ENCODE measurements at places on chromosomes 5 and 9.

DNA sequence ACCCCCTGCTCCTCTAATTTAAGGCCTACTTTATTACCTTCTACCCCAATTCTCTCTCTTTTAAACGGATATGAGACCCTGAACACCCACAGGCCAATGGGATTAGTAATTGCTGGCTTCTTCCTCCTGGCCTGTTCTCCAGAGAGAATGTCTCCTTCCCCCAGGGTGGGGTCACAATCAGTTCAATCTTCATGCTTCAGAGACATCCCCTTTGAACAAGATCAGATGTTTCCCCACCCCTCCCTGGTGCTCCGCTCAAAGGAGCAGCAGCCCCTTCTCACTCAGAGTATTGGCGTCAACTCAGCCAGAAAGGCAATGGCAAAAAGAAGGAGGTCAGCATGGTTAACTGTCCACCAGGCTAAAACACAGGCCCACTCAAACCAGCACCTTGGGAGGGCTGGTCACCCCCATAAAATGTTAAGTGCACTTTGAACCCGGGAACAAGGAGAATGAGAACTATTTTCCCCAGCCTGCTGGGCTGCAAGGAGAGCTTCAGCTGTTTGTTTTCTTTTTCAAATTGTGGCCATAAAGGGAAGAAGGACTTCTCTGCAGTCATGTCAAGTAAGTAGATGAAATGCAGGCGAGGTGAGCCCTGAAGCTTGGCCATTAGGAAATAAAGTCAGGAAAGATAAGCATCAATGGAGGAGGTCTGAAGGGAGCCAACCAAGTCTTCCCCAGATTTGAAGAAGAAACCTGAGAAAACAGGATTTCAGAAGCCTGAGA lies 20.1 kb downstream of the LHFPL2 start:
- DNase-seq: no peak

GRCh38 chr5:95048628-95049027 lies 236.3 kb downstream of the MCTP1 start:
- DNase-seq: no peak

DNA sequence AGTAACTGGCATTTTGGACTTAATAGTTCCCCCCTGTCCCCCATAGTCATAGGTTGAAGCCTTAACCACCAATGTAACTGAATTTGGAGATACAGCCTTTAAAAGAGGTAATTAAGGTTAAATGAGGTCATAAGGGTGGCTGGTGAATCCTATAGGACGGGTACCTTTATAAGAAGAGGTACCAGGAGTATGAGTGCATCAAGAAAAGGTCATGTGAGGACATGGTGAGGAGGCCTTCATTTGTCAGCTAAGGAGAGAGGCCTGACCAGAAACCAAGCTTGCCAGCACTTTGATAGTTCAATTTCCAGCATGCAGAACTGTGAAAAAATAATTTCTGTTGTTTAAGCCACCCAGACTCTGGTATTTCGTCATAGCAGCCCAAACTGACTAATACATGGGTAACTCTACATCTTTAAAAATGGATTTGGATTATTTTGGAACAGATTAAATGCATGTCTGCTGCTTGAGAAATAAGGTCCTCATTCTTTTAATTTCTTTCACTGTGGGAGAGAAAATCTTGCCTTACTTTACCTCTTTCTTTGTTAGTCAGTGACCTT lies 9.7 kb downstream of the RASA1 start:
- no peak for DNase-seq

- no peak for DNase-seq
Observed at GRCh38 chr5:67997892-67998457, 217.6 kb upstream of the PIK3R1 start.

GRCh38 chr9:111615928-111616327 lies 15.2 kb upstream of the DNAJC25 start:
- no peak for DNase-seq

DNA sequence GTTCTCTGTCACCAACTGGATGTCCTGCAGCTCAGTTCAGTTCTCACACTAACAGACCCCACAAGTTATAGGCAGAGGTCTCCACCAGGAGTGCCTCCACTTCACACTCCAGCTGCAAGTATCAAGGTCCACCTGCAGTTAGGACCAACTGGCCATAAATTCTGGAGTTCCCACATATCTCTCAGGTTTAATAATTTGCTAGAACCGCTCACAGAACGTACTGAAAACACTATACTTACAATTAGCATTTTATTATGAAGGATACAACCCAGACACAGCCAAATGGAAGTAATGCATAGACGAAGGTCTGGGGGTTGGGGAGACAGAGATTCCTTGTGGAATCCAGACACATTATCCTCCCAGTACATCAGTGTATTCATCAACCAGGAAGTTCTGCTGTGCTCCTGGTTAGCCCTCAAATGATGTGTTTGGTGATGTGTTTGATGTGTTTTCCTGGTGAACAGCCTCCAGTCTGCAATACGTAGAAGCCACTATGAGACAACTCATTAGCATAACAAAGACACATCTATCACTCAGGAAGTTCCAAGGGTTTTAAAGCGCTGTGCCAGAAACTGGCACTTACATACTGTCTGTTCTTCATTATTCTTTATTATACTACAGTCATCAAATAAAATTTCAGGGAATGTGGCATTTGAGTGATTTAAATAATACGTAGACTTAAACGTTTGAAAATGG lies 25.4 kb downstream of the OGN start:
- no peak for DNase-seq

- DNase-seq: no peak
Observed at GRCh38 chr5:38809388-38810359, 36.1 kb upstream of the OSMR start.

DNA sequence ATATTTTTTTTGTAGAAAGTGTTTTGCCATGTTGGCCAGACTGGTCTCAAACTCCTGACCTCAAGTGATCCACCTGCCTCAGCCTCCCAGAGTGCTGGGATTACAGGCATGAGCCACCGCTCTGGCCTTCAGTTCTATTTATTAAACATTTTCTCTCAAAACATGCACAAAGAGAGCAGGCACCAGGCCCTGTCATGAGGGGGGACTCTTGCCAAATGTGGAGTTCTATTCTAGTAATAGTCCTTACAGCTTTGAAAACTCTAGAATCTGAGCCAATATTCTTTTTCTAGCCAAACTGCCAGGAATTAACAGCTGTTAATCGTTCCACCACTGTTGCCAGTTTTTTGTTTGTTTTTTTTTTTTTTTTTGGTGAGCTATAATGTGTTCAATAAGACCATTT lies 124.6 kb downstream of the TARS1 start:
- no peak for DNase-seq

DNA sequence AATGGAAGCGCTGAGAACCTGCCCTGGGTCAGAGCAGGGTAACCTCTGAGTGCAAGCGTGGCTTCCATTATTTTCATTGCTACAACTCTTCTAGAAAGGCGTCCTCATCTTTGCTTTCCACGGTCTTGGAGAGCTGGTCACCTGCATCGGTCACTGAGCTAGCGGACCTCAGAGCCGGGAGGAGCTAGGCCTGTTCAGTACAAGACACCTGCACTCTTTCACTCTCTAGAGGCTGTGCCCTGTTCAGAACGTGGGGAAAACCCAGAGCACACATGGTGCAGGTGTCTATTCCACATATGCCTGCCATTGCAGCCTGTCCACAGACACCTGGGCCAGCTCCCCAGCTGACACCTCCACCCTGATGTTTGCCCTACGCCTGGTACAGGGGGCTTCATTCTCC lies 147.8 kb upstream of the IRX2 start:
- no peak for DNase-seq

GRCh38 chr9:89037346-89037745 lies 46.1 kb downstream of the S1PR3 start:
- DNase-seq: no peak

- DNase-seq: no peak
Observed at GRCh38 chr9:18826248-18826647, 206.8 kb downstream of the SAXO1 start.

DNA sequence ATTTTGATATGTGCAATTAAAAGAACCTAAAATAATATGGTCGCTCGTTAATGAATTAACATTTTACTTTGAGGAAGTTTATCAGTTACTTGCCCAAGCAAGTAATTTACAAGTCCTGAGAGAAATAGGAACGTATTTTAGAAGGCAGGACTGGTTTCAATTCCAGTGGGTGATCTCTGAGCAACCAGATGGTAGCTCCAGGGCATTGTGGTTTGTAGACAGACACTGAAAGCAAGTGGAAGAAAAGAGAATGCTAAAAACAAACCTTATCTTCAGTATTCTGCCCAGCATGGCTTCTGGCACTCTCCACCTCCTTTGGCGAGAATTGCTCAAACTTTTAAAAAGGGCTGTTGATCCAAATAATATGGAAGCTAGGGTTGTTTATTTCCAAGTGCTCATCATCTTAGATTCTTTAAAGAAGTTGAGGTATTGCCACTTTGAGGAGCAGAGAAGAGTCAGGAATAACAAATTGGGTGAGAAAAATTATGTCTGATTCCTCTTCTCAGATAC lies 31.8 kb upstream of the ERAP2 start:
- no peak for DNase-seq

DNA sequence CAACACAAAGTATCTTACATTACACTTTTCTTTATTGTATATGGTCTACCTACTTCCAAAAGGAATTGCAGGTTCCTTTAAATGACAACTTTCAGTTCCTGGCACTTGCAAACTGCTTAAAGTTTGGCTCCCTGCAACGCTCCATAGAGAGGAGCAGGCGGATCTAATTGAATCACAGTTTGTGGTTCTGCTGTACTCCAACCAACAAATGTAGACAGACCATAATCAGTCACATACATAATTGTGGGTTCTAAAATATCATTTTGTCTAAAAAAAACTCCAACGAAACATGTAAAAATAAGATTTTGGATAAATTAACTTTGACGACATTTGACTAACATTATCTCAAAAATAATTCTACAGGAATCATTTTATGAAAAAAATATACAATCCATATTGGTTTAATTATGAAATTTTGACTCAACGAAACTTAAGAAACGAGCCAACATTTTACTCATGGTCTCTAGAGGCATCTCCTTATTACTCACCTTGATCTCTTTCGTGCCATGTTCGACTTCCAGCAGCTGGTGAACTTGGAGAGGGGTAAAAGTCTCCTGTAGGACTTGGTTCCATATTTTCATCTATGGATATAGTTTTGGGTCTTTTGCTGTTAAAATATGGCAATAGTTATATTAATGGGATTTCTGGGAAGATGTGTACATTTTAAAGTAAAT lies 167.6 kb downstream of the NFIB start:
- DNase-seq: no peak

DNA sequence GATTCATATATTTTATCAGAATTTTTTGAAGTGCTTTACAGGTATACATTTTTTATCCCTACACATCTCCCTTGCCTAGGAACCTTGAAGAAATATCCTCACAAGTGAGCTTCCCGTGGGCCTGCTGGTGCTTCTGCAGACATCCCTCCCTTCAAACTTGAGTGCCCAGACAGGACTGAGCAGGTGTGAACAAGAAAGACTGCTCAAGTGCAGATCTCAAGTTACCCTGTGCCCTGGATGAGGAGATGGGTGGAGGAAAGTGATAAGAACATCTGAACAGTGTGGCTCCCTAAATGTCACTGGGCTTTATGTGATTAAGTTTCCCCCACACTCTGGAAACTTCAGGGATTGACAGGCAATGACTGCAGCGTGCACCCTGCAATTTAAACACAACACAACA lies 209.8 kb downstream of the TLE1 start:
- DNase-seq: no peak

DNA sequence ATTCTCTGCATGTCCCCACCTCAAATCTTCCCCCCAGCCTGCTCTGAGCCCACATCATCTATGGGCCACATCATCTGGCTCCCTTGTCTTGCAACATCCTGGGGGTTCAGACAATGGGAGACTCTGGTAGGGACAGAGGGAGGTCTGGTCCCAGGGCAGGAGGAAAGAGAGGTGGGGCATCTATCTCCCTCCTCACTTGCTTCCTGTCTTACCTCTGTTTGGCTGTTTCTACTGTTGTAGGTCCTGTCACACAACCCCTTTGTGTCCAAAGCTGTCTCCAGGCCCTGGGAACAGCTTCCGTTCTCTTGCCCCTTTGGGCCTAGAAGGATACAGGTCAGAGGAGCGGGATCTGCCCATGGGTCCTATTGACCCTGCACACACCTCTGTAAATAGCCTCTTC lies 227.2 kb downstream of the NSG2 start:
- DNase-seq: no peak

GRCh38 chr9:86287013-86287412 lies 4.7 kb upstream of the ISCA1 start:
- DNase-seq: no peak

- no peak for DNase-seq
Observed at GRCh38 chr9:132548751-132549640, 33.4 kb upstream of the BARHL1 start.

GRCh38 chr5:14476786-14477435 lies 104.7 kb upstream of the OTULINL start:
- no peak for DNase-seq

DNA sequence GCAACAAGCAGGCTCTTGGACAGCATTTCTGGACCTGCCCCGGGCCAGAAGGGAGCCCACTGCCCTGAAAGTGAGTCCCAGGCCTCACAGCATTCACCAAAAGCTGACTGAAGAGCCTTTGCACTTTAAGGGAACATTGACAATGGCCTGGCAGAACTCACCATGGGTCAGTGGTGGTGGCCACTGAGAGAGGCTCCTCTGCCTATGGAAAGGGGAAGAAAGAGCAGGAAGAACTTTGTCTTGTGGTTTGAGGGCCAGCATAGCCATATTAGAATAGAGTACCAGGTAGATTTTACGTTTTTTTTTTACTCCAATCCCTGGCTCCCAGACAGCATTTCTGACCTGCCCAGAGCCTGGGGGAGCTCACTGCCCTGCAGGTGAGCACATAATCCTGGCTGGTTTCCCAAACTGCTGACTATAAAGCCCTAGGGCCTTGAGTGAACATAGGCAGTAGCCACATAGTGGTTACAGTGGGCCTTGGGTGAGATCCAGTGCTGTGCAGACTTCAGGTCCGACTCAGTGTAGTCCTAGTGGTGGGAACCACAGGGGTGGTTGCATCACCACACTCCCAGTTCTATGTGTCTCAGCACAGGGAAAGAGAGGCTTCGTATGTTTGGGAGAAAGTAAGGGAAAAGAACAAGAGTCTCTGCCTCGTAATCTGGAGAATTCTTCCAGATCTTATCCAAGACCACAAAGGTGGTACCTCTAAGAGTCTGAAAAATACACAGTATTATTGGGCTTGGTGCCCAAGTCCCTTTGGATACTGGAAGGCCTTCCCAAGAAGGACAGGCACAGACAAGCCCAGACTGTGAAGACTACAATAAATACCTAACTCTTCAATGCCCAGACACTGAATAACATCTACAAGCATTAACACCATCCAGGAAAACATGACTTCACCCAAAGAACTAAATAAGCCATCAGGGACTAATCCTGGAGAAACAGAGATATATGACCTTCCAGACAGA lies 89.5 kb downstream of the TSSK1B start:
- DNase-seq: no peak

- no peak for DNase-seq
Observed at GRCh38 chr5:135244620-135245021, 154.4 kb downstream of the MACROH2A1 start.

DNA sequence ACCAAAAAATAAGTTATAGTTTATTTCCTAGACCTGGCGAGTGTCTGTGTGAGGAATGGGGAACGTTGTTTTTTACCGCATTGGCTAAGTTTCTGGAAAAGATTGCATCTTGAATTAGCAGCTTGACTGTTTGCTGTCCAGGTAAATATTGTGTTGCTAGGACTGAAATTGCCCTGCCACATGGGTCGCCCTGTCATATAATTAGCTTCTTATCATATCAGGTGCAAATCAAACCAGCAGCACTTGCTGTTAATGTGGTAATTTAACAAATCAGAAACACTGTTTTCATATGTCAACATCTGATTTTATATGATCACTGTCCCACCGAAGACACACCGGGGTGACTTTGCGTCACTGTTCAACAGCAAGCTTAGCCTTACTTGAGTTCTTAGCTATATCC lies 63.7 kb upstream of the ZNF622 start:
- DNase-seq: no peak

GRCh38 chr5:113808956-113809355 lies 295.5 kb downstream of the YTHDC2 start:
- no peak for DNase-seq
